Breast epithelium (tissue), 4 donors: ENCODE measurements at places on chromosomes 12 and 14.
A peak's percentile ranks its signal among the peaks of the same experiment; 100 is the strongest.

- H3K27me3 ChIP-seq, result no peaks in the 10 kb centered on the region
- H3K4me1 ChIP-seq, result peaks cover 5% of the 10 kb centered on the region
- no peak for DNase-seq
- H3K36me3 ChIP-seq, result no peaks in the 10 kb centered on the region
- H3K4me3 ChIP-seq, result no peak overlapping the region
- no peak overlapping the region for H3K27ac ChIP-seq
These were observed 120.6 kb downstream of the DUSP6 start for GRCh38 chr12:89231686-89232085.

DNA sequence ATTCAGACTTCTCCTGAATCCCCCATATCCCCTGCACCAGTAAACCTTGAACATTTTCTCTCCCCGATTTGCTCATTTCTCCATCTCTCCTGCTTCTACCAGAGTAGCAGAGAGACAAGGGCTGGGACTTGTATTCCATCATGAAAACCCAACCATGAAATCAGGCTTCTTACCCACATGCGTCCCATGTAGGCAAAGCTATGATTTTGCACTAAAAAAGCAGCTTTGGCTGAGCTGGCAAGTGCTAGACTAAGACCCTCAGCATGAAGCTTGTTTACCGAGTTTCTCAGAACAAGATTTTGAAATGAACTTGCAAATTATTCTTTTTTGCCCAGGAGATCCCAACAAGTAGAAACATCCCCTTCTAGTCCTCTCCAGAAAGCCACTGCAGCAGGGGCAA lies 80.3 kb upstream of the RFLNA start:
- no peak overlapping the region for H3K4me3 ChIP-seq
- H3K36me3 ChIP-seq, result no peaks in the 10 kb centered on the region
- no peak for DNase-seq
- no peak overlapping the region for H3K27ac ChIP-seq
- H3K27me3 ChIP-seq, result no peaks in the 10 kb centered on the region

DNA sequence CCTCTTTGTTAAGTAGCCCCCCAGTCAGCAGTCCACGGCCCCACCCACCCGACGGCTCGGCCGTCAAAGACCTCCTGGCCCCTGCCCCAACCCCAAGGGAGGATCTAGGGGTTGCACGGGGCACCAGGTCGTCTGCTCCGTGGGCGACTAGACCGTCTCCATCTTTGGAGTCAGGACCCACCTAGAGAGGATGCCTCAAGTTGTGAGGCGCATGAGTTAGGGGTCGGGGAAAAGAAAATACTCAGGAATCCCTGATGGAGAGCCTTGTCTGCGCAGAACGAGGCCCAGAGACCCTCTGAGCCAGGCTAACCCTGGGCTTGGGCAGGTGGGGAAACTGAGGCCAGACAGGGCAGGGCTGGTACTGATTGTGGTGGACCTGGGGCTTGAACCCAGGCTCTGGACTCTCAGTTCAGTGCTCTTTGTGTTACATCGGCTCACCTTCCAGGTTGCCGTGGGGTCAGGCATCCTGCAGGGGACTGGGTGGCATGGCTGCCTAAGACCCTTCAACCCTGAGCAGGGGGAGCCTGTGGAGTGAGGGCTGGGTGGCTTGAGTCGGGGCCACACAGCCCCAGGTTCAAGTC lies 839 bp downstream of the OTUB2 start:
- peak overlapping the region; percentile 97 for H3K4me3 ChIP-seq
- H3K36me3 ChIP-seq, result no peaks in the 10 kb centered on the region
- no peak overlapping the region for H3K27ac ChIP-seq
- no peaks in the 10 kb centered on the region for H3K4me1 ChIP-seq
- no peaks in the 10 kb centered on the region for H3K27me3 ChIP-seq

GRCh38 chr12:111312708-111313107 lies 56.2 kb downstream of the PHETA1 start:
- DNase-seq, result no peak
- H3K27me3 ChIP-seq, result no peaks in the 10 kb centered on the region
- H3K27ac ChIP-seq, result no peak overlapping the region
- no peaks in the 10 kb centered on the region for H3K4me1 ChIP-seq

DNA sequence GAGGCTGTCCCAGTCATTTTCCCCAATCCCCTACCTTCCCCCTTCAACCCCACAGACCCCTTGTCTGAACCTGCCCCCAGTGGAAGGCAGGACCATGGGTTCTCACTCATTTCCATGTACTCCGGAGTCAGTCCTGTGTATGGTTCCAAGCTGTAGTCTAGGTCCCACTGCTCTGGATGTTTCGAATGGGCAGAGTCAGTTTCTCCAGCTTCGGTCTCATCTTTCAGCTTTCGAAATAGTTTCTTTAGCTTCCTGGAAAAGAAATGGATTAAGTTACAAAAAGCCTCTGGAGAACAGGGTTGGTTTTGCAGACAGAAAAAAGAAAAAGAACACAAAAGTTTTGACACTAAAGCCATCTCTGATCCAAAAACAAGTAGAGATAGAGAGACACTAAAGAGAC lies 167.5 kb downstream of the NTF3 start:
- H3K36me3 ChIP-seq, result no peaks in the 10 kb centered on the region
- no peak overlapping the region for H3K4me3 ChIP-seq
- no peaks in the 10 kb centered on the region for H3K4me1 ChIP-seq
- H3K27me3 ChIP-seq, result no peaks in the 10 kb centered on the region

DNA sequence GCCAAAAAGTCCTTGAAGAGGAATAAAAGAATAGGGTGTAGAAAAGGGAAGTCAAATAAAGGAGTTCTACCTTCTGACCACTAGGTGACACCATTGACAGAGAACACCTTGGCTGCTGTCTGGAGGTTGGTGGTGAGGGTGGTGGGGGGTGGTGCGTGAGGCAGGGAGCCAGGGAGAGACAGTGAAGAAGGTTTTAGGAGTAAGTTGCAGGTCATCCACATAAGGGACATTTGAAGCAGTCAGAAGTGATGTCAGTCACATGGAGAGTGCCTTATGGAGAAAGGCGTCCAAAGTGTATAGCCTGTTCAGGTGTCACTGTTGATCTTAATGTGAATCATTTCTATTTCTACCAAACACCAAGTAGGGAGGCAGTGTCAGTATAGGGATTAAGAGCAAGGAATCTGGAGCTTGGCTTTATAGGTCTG lies 279.3 kb upstream of the DDHD1 start:
- no peaks in the 10 kb centered on the region for H3K27me3 ChIP-seq
- H3K27ac ChIP-seq, result no peak overlapping the region
- H3K4me3 ChIP-seq, result no peak overlapping the region
- H3K4me1 ChIP-seq, result no peaks in the 10 kb centered on the region

- no peaks in the 10 kb centered on the region for H3K4me1 ChIP-seq
- no peak for DNase-seq
- H3K36me3 ChIP-seq, result no peaks in the 10 kb centered on the region
- no peak overlapping the region for H3K27ac ChIP-seq
- no peaks in the 10 kb centered on the region for H3K27me3 ChIP-seq
These were observed 37.8 kb upstream of the OR4E1 start for GRCh38 chr14:21711360-21711961.

DNA sequence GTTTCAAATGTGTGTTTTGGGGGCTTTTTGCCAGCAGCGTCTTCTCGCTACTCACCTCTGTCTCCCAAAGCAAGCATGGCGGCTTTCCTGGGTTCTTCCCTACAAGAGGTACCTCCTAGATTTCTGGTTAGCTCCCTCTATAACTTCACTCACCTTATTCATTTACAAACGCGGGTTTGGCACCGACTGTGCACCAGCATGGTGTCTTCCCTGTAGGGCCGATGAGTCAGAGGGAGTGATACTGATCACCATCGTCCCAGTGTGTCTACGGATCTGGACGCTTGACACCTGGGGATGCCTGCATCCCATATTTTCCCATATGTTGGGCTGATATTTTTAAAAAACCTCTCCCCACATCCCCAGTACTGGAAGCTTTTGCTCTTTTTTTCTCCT lies 8.0 kb upstream of the SERPINA12 start:
- no peaks in the 10 kb centered on the region for H3K36me3 ChIP-seq
- no peaks in the 10 kb centered on the region for H3K27me3 ChIP-seq
- H3K4me3 ChIP-seq, result no peak overlapping the region
- peak overlapping the region; percentile 72 for H3K27ac ChIP-seq

GRCh38 chr12:26238341-26239121 lies 43.2 kb downstream of the SSPN start:
- H3K27ac ChIP-seq, result peak overlapping the region; percentile 83
- no peak for DNase-seq
- peaks cover 9% of the 10 kb centered on the region for H3K4me1 ChIP-seq
- no peaks in the 10 kb centered on the region for H3K27me3 ChIP-seq
- H3K4me3 ChIP-seq, result no peak overlapping the region

GRCh38 chr14:33696165-33696564 lies 254.7 kb downstream of the EGLN3 start:
- H3K4me1 ChIP-seq, result no peaks in the 10 kb centered on the region
- H3K36me3 ChIP-seq, result no peaks in the 10 kb centered on the region
- no peak overlapping the region for H3K27ac ChIP-seq

- H3K27me3 ChIP-seq, result no peaks in the 10 kb centered on the region
- H3K27ac ChIP-seq, result no peak overlapping the region
- DNase-seq, result no peak
- H3K4me3 ChIP-seq, result no peak overlapping the region
- no peaks in the 10 kb centered on the region for H3K4me1 ChIP-seq
These were observed 65.3 kb downstream of the CACNA1C start for GRCh38 chr12:2118061-2118460.

- H3K27me3 ChIP-seq, result no peaks in the 10 kb centered on the region
- no peaks in the 10 kb centered on the region for H3K36me3 ChIP-seq
- H3K4me1 ChIP-seq, result no peaks in the 10 kb centered on the region
- no peak overlapping the region for H3K27ac ChIP-seq
- no peak for DNase-seq
- H3K4me3 ChIP-seq, result no peak overlapping the region
These were observed 52.1 kb downstream of the CCDC88C start for GRCh38 chr14:91365552-91365951.

DNA sequence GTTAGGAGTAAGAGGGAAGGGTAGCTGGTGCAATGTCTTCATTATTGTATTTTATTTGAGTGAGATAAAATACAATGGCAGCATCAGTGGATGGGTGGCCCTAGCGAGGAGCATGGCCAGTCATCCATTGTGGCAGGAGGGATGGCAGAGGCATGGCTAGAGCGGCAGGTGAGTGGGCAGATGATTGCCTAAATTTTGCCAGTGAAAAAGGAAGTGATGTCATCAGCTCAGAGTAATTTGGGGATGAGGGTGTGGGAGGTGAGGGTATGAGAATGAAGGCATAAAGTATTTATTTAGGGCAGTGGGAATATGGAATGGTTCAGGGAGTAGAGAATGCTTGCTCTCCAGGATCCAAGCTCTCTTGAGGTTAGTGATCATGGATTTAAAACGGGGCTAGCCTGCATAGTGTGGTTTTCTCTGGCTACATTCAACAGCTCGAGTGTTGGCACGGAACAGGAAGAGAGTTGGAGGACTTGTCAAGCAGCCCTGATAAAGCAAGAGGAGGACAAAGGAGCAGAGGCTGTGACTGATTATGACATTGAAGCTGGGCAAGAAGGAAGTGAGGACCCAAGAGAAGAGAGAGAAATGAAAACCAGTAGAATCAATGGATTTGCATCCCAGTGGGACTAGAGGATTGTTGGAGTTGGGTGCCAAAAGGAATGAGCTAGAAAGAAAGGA lies 18.7 kb upstream of the SERPINA6 start:
- no peak for DNase-seq
- H3K4me3 ChIP-seq, result no peak overlapping the region
- H3K36me3 ChIP-seq, result no peaks in the 10 kb centered on the region
- H3K27me3 ChIP-seq, result no peaks in the 10 kb centered on the region
- H3K27ac ChIP-seq, result peak overlapping the region; percentile 54

DNA sequence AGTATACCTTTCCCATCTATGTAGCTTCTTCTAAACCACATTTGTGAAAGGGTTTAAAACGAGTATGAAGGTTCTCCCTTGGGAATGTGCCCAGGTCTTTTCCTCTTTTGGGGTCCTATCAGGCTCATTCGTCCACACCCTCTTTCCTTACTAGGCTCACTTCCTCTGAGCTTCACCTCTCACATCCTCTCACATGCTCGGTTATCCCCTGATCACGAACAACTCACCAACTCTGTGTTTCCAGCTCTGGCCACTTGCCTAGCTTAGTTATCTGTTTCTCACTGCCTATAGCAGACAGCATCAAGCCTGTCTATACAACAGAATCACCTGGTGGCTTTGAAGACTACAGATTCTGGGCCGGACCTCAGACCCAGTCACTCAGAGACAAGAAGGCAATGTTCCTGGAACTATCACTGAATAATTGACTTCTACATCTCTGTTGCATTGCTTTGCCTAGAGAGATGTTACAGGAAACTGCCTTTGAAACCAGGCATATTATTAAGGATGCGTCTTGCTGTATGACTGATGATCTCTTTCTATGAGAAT lies 158.2 kb downstream of the FOXN3 start:
- no peaks in the 10 kb centered on the region for H3K36me3 ChIP-seq
- no peak overlapping the region for H3K27ac ChIP-seq
- H3K27me3 ChIP-seq, result no peaks in the 10 kb centered on the region

- H3K27ac ChIP-seq, result no peak overlapping the region
- H3K4me3 ChIP-seq, result no peak overlapping the region
- no peaks in the 10 kb centered on the region for H3K27me3 ChIP-seq
- DNase-seq, result no peak
- H3K36me3 ChIP-seq, result no peaks in the 10 kb centered on the region
These were observed 7.8 kb upstream of the PLXNC1 start for GRCh38 chr12:94140556-94140955.

- no peak for DNase-seq
- H3K4me1 ChIP-seq, result no peaks in the 10 kb centered on the region
- H3K4me3 ChIP-seq, result no peak overlapping the region
These were observed 48.2 kb upstream of the VSX2 start for GRCh38 chr14:74190927-74191575.

DNA sequence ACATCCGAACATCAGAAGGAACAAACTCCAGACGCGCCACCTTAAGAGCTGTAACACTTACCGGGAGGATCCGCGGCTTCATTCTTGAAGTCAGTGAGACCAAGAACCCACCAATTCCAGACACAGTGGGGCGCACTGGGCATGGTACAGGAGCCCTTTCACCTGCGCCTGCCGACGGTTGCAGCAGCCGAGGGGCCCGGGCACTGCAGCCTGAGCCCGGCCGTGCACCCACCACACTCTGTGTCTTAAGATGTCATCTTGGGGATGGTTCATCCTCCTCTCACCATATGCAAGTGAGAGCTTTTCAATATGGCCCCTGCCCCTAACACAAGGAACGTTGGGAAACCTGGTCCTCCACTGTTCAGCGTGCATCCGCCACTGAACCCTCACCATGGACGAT lies 288.3 kb downstream of the TTC8 start:
- H3K27me3 ChIP-seq, result no peaks in the 10 kb centered on the region
- H3K27ac ChIP-seq, result no peak overlapping the region
- no peak overlapping the region for H3K4me3 ChIP-seq

DNA sequence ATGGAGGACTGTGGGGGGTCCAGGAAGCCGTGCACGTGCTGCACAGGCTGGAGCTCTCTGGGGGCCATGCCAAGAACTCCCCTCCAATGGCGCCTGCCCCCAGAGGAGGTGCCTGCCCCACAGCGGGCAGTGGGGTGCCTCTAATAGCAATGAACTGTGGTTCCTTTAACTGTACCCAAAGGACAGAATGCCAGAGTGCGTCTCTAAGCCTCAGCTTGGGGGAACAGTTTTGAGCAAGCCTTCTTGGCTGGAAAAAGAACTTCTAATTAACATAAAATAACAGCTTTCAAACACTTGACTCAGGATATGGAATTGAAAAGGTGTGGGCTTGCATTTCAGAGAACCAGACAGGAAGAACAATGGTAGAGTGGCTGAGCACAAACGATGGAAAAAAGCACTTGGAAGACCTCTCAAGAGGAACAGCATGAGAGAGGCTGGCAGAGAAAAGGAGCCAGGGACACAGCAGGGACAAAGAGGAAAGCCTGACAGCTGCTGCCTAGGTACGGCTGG lies 195.6 kb downstream of the TTC7B start:
- H3K27me3 ChIP-seq, result no peaks in the 10 kb centered on the region
- H3K27ac ChIP-seq, result no peak overlapping the region
- DNase-seq, result no peak
